Stimulated activated CD8-positive, alpha-beta memory T cell treated with anti-CD3 and anti-CD28 coated beads, Interleukin-7, amount 100 ng/mL, for 4 hours (primary cell): ENCODE measurements at places on chromosomes 12 and 14.

- no peak for DNase-seq
Measured at GRCh38 chr14:56857216-56857615, 46.9 kb upstream of the OTX2 start.

- DNase-seq, result no peak
Measured at GRCh38 chr12:91817517-91817916, 328.1 kb downstream of the BTG1 start.

DNA sequence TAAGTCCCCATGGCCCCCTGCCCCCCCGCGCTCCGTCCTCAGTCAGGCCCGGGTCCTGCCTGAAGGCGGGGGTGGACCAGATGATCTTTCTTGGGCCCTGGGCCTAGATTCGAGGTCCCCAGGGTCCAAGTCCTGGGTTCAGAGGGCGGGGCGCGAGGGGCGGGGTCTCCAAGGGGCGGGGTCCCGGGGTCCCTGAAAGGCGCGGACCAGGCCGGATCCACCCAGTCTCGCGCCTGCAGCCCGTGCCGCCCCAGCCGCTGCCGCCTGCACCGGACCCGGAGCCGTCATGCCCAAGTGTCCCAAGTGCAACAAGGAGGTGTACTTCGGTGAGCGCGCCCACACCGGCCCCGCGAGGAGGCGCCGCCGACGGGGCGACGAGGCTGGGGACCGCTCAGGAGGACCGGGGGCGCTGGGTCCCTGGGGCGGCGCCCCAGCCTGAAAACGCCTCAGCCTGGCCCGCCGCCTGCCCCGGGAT lies 325 bp downstream of the CRIP1 start:
- no peak for DNase-seq

DNA sequence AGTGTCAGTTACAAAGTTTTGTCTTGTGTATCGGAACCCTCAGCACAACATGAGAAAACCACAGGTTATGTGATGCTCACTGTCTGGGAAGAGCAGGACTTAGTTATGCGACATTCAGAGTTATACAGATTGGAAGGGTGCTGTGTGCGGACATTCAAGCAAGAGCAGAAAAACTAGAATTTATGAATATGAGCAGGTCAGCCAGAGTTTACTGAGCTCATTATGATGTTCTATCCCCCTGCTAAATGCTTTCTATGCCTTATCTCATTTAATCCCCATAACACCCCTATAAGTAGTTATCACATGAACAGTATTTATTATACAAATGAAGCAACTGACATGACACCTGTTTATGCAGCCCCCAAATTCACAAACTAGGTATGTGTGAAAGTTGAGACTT lies 1083.2 kb downstream of the FLRT2 start:
- no peak for DNase-seq

DNA sequence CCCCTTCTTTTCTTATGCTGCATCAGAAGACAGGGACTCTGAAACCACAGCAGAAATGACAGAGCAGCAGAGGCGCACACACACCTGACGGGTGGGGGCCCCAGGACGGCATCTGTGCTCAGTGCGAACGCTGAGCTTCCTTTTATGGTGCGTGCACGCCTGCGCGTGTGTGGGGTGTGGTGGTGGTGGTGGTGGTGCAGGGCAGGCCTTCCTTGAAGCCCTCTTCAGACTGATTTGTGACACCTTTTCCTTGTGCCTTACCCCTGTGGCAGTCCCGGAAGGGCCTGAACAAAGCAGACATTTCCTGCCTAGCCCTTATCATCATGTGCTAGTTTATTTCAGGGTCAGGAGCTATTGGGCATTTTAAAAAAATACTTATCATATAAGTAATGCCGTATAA lies 75.7 kb downstream of the TSPAN9 start:
- DNase-seq, result no peak
